NCI-H1092 treated with DMSO at 0.1 percent for 48 hours (cell line): ENCODE measurements at places on chromosomes 6 and 20.

GRCh38 chr6:45710304-45710821, 305.3 kb downstream of the CLIC5 start:
- no peak for DNase-seq

- no peak for DNase-seq
Observed at GRCh38 chr6:29938746-29939508, 3.4 kb upstream of the HLA-A start.

GRCh38 chr20:57922083-57922482, 212.3 kb upstream of the PMEPA1 start:
- DNase-seq = no peak

GRCh38 chr20:59163631-59164530, at the start of gene ZNF831:
Gene ZNF831, plus strand, starts transcription at chr20:59163821. Its CDS starts 27,199 bp downstream, at chr20:59191020.
- no peak for DNase-seq

DNA sequence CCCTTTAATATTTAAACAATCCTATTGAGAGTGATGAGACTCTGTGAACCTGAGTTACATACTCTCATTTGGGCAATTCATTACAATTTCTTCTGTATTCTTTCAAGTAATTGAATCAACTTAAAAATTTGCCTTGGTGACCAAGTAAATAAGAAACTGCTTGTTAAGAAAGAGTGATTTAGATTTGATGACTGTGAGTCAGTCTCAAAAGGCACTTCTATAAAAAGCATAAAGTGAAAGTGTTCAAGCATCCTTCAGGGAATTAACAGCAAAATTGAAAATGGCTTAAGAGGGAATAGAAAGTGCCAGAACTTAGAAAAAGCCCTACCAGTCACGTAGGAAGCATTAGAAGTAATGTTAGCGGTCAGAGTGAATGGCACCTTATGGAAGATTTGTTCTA, 654.7 kb downstream of the EPM2A start:
- no peak for DNase-seq
